ENCODE measurements at places on chromosomes 5 and 9.

DNA sequence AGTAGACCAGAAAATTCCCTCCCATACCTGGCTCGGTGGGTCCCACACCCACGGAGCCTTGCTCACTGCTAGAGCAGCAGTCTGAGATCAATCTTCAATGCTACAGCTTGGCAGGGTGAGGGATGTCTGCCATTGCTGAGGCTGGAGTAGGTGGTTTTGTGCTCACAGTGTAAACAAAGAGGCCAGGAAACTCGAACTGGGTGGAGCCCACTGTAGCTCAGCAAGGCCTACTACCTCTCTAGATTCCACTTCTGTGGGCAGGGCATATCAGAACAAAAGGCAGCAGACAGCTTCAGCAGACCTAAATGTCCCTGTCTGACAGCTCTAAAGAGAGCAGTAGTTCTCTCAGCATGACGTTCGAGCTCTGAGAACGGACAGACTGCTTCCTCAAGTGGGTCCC lies 5.6 kb upstream of the GZMA start:
- no peak for DNase-seq

GRCh38 chr5:36777105-36777757 lies 99.3 kb upstream of the NIPBL start:
- DNase-seq, result peak; percentile 10

DNA sequence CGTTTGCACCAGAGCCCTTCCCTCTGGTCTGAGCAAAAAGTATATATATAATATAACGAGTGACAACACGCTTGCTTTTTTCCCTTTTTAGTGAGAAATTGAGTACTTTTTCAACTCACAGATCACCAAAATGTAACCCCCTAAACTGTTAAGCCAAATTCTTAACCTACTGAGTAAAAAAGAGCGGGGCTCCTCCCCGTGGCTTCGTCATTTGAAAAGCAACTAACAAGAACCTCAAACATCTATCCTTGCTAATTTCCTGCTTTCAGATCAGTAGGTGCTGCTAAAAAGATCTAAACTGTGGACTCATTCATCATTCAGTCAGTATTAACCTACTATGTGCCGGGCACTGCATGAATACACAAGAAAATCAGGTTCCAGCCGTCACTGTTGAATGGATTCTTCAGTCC lies 1.0 kb upstream of the PTBP3 start:
- no peak for DNase-seq

GRCh38 chr5:118301696-118302095 lies 686.7 kb downstream of the DTWD2 start:
- no peak for DNase-seq

DNA sequence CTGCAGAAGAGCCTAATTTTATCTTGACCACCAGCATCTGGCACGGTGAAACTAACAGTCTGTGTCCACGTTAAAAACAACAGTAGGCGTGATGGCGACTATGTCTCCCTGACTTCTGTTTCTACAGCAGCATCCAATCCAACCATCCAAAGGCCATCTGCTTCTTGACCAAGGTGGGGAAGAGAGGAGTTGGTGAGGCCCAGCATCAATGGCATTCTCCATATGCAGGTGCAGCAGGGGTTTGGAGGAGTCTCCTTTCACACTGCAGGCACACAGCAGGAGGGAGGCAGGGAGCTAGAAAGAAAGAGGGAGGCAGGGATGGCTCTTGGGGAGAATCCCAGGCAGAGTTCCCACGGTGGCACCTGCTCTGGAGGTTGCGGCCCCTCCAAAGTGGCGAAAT lies 27.0 kb downstream of the MGAT1 start:
- DNase-seq, result no peak

DNA sequence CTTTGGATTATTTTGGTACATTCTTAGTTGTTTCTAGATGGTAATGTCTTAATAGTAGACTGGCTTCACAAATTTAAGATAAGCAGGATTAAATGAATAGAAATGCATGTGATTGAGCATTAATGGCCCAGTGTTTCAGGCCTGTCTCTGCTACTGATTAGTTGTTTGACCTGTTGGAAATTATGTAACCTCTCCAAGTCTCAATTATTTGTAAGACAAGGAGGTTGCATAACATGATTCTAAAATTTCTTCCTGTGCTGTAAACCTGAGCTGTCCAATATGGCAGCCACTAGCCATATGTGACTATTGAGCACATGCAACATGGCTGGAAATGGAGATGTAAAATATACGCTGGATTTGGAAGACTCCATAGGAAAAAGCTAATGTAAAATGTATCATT lies 97.5 kb downstream of the ALDH1A1 start:
- no peak for DNase-seq

GRCh38 chr9:20382460-20383071 lies 239.7 kb downstream of the MLLT3 start:
- no peak for DNase-seq

GRCh38 chr5:140145256-140145655 lies 19.5 kb downstream of the IGIP start:
- DNase-seq, result no peak

GRCh38 chr9:82447343-82447742 lies 458.8 kb downstream of the SPATA31D1 start:
- DNase-seq, result no peak

GRCh38 chr5:176884571-176884890 lies 14.6 kb downstream of the HK3 start:
- no peak for DNase-seq

DNA sequence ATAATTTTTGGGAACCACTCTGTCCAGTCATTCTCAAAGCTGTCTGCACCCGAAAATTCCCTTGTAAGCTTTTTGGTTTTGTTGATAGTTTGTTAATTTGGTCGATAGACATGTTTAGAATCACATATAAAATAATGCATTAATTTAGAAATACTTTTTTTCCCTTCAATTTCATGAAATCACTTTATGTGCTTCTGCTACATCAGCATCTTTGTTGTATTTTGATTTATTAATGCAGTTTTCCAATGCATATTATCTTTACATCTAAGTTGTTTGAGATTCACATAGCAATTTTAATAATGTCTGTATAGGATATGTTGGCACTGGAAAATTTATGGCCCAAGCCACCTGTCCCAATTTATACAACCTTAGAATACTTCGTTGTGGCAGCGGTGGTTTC lies 60.6 kb upstream of the SV2C start:
- no peak for DNase-seq

DNA sequence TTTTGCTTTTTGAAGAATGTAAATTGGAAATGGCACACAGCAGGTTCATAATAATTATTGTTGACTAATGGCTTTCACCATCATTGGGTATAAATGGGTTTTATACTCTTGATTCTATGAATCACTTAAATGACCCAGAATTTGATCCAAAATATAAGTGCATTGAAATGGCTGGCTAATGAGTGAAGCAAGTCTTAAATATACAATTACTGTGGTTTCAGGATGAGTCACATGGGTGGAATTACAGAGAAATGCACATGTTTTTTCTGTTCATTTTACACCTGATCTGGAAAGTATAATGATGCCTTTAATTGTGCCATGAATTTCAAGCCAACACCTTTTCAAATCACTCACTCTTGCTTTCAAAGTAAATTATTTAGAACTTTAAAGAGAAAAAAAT lies 380.8 kb upstream of the CD180 start:
- peak; percentile 66 for DNase-seq

GRCh38 chr9:120443489-120443888 lies 136.5 kb downstream of the CDK5RAP2 start:
- DNase-seq, result no peak

GRCh38 chr5:42035526-42035925 lies 110.4 kb downstream of the FBXO4 start:
- DNase-seq, result no peak

DNA sequence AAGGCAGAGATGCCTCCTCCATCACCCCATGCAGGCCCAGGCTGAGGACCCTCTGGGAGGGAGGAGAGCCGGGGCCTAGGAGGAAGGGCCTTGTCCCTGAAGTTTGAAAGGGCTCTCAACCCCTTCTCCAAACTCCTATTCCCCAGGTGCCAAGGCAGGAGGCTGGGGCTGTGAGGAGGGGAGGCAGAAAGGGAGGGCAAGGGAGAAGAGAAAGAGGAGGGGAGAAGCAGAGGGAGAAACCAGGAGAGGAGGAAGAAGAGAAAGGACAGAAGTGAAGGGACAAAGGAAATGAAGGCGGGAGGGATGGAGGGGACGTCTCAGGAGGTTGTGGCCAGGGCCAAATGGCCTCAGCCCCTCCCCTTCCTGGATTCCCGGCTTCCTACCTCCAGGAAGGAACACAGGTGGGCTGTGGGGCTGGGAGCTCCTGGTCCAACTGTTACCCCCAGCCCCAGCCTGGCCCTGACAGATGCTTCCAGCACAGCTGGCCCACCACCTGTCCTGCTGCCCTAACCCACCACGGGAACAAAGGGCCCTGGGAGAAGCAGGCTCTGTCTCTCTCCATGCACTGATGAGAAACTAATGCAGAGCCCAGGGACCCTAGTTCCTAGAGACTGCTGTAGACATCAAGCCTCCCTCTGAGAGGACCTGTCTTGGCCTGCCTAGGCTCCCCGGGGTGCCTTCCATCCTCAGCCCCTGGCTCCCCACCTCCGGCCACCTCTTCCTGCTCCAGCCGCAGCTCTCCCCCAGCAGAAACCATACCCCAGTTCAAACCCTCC lies 3.5 kb downstream of the DBN1 start:
- no peak for DNase-seq

GRCh38 chr5:64914396-64914795 lies 145.7 kb downstream of the CWC27 start:
- DNase-seq, result no peak

DNA sequence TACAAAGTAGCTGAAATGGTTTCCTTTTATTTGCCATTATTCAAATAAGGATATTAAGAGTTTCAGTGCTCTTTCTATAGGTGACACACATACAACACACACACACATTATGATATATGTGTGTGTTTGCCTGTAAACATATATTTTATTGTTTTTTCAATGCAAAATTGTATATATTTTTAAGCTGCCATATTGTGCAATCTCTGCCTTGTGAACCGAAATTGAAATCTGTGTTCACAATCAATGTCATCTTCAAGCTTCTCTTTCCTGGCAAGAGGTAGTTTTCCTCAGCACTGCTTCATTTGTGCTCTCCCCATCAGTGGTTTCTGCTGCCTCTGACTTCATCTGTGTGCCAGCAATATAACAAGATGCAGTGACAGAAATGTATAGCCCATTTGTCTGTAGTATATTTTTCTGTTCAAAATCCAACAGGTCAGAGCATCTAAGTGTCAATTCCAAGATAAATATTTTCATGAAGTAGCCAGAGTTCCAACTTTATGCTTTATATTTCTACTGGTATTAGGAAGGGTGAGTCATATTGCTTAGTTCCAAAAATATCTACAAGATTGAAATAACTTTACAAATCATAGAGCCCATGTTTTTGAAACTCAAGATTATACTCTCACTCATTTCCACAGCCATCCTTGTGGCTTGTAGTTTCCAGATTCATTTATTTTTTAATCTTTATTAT lies 1704.8 kb upstream of the CDH9 start:
- DNase-seq, result no peak

GRCh38 chr5:127894461-127894860 lies 189.1 kb upstream of the SLC12A2 start:
- no peak for DNase-seq

- no peak for DNase-seq
Observed at GRCh38 chr5:168328814-168329213, 37.4 kb downstream of the WWC1 start.

GRCh38 chr9:11235061-11235460 lies 622.3 kb upstream of the PTPRD start:
- no peak for DNase-seq

GRCh38 chr5:58860680-58861079 lies 277.8 kb downstream of the RAB3C start:
- no peak for DNase-seq

DNA sequence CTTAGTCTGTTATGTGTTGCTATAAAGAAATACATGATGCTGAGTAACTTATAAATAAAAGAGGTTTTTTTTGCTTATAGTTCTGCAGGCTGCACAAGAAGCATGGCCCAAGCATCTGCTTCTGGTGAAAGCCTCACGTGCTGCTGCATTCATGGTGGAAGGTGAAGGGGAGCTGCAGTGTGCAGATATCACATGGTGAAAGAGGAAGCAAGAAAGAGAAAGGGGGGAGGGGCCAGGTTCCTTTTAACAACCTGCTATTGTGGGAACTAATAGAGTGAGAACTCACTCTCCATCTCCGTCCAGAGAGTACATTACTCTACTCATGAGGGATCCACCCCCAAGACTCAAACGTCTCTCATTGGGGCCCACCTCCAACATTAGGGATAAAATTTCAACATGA lies 12.5 kb upstream of the PARP8 start:
- DNase-seq, result no peak

DNA sequence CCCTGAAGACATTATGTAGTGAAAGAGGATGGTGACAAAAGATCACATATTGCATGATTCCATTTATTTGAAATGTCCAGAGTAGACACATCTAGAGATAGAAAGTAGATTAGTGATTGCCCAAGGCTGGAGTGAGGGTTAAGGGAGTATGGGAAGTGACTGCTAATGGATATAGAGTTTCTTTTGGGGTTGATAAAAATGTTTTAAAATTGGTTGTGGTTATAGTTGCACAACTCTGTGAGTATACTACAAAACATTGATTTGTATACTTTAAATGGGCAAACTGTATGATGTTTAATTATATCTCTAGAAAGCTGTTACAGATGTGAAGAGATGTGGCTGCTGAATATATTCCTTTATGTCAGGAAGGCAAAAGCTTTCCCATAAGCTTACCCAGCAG lies 202.8 kb downstream of the CCDC171 start:
- no peak for DNase-seq

- no peak for DNase-seq
Observed at GRCh38 chr5:30874241-30875034, 319.0 kb upstream of the CDH6 start.

DNA sequence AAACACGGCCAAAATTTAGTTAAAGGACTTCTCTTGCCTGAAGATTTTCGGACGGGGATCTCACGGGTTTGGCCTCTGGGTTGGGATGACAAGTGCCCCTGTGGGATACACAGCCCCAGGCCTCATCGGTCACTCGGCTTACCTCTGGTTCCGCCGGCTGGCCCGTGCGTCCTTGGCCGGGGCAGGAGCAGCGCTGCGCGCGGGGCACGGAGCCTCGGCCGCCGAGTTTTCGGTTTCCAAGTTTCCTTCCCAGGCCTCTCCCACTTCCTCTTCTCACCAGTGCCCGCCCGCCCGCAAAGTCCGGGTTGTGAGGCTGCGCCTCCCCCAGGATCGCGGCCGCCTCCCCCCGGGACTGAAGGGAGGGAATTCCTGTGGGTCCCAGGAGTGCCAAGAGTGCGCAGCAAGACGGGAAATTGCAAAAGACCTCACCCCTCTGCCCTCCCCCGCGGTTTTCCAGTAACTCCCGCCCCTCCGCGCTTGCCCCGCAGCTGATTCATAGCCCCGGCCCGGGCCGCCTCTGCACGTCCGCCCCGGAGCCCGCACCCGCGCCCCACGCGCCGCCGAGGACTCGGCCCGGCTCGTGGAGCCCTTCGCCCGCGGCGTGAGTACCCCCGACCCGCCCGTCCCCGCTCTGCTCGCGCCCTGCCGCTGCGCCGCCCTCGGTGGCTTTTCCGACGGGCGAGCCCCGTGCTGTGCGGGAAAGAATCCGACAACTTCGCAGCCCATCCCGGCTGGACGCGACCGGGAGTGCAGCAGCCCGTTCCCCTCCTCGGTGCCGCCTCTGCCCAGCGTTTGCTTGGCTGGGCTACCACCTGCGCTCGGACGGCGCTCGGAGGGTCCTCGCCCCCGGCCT lies at the start of gene OSMR:
TSS of gene OSMR (plus strand) at position 487 of the 853 bp plus-strand sequence. CDS start 23,033 bp downstream, outside the sequence.
- DNase-seq, result no peak

All from NCI-H446 treated with DMSO at 0.1 percent for 48 hours (cell line).